ENCODE measurements at places on chromosomes 12 and 14.

DNA sequence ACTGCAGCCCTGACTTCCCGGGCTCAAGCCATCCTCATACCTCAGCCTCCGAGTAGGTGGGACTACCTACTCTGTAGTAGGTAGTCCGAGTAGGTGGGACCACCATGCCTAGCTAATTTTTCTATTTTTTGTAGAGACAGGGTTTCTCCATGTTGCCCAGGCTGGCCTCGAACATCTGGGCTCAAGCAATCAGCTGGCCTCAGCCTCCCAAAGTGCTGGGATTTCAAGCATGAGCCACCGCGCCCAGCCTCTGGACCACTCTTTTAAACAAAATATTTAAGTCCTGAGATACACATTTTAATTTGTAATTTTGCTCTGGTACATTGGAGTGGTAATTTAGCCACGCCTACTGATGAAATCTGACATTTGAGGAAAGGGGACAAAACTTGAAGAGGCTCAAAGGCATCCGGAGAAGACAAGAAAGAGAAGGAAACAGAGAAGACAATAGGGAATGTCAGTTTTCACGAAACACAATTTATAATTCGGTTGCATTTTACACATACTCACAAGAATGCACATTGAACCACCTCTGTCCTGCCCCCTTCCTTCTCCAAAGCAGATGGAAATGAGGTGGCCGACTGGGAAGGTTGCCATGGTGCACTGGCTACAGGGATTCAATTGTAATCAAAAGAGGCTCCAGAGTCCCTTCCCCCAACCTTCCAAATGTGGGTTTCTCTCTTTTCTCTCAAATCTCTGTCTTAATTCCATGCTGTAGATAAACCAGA, 9.7 kb upstream of the TUBA1A start:
- DNase-seq = no peak

GRCh38 chr12:109393437-109394345, 46.0 kb downstream of the MYO1H start:
- peak; percentile 60 for DNase-seq

DNA sequence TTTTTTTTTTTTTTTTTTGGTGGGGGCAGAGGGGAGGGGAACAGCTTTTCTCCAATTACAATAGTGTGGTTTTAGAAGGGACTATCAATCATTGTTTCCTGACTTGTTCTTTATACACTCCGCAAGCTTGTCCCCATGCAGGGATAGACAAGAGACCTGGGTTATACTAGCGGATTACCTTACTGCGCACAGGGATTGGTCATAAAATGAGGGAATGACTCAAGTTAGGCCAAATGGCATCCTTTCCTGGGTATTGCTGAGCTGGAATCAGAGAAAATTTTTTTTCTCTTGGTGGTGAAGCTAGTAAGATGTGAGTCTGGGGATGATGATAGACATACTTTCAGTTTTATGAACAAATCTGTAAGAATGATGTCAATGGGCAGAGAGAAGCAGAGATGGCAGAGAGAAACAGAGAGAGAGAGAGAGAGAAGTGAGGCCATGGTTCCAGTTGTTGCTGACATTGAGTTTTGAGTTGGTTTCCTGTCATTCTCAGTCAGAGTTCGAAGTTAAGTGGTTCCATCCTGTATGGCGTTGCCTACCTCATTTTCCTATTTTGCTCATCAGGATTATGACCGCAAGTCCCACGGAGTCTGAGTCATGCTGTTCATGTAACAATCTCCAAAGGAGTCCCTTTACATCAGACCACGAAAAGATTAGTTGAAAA, 59.1 kb upstream of the OTOGL start:
- DNase-seq = no peak

DNA sequence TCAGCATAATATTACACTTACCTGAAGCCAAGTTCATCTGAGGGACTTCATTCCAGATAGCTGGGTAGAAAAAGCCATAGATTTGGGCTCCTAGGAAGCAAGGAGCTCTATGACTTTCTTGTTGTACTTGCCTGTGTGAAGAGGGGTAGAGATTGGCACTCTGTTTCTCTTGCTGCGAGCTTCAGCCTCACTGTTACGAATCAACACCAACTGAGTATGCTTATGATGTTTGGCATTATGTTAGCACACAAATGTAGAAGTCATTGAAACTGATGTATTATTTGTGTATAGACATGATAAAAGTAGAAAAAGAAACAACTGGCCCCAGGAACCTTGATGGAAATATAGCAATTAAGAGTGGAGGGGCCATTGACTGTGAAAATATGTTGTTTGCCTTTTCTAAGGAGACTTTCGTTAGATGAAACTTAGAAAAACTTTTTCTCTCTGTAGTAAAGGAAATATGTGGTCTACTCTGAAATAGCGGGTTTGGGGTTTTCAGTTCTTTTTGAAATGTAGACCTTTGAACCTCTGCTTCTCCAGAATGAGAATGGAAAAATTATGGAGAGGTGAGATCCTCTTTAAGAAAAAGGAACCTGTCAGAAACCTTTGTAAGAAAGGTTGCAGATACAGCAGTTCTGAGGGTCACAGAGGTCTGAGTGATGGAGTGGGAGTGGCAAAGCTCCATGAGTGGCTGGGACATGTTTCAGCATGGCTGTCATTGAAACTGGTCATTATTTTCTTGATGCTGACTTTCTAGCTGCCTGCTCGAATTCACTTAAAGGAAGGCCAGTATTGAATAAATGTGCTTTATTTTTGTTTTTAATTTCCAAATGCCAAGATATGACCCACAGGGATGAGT, 159.9 kb downstream of the GCH1 start:
- DNase-seq = no peak

GRCh38 chr14:99123208-99123870, 148.7 kb downstream of the BCL11B start:
- no peak for DNase-seq

- DNase-seq = peak; percentile 36
These were observed 415.4 kb upstream of the CCDC196 start for GRCh38 chr14:66070542-66071319.

DNA sequence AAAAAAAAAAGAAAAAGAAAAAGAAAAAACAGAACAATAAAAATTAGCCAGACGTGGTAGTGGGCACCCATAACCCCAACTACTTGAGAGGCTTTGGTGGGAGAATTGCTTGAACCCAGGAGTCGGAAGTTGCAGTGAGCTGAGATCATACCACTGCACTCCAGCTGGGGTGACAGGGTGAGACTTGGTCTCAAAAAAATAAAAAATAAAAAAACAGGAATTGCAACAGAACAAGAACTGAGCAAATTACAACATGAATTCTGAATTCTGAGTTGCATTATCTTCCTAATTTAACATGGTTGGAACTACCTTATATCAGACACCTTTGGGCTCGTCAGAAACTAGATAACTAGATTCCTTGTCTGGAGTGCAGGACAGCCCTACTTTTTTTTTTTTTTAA, 53.3 kb upstream of the NR2C1 start:
- DNase-seq = no peak

DNA sequence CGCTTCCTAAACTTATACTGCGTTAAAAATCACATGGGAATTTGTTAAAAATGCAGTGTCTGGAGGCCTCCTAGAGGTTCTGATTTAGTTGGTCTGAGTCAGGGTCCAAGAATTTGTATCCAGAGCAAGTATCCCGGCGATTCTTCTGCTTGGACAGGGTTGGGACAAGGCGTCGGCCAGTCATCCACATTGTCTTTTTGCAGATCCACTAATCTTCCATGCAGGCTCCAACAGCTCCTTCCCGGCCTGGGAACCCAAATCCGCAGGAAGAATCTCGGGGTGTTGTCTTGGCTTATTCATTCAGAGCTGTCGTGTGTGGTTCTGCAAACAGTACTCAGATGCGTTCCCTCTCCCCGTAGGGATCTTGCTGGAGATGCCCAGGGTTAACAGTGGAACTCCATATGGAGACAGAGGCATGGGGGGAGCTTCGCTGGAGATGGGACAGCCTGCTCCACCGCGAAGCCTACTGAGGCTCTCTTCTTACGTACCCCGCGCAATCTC, 25.3 kb downstream of the GPRC5D start:
- DNase-seq = no peak

GRCh38 chr12:49945394-49946080, 5.0 kb upstream of the AQP2 start:
- peak; percentile 60 for DNase-seq

GRCh38 chr14:100159094-100159864, at the start of gene DEGS2:
DEGS2 (minus strand) TSS chr14:100159645; CDS start chr14:100159587, 58 bp downstream.
- no peak for DNase-seq

GRCh38 chr12:52461693-52462092, 9.7 kb upstream of the KRT6B start:
- DNase-seq = no peak

DNA sequence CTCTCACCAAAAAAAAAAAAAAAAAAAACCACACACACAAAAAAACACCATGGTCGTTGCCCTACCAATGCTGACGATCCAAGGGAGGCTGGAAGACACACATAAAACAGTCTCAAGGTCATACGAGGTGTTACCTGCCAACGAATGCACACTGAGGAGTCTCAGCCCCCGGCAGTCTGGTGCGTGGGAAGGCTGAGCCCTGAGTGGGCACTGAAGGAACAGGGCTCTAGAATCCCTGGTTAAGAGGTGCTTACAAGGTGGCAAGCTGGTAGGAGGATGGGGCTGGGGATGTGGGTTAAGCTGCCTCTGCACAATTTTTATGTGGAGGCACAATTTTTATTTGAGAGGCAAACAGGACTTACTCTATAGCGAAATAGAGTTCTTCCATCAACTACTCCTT, 7.9 kb downstream of the LTBP2 start:
- no peak for DNase-seq

- no peak for DNase-seq
These were observed 1086.5 kb downstream of the SLC6A15 start for GRCh38 chr12:83826112-83826511.

DNA sequence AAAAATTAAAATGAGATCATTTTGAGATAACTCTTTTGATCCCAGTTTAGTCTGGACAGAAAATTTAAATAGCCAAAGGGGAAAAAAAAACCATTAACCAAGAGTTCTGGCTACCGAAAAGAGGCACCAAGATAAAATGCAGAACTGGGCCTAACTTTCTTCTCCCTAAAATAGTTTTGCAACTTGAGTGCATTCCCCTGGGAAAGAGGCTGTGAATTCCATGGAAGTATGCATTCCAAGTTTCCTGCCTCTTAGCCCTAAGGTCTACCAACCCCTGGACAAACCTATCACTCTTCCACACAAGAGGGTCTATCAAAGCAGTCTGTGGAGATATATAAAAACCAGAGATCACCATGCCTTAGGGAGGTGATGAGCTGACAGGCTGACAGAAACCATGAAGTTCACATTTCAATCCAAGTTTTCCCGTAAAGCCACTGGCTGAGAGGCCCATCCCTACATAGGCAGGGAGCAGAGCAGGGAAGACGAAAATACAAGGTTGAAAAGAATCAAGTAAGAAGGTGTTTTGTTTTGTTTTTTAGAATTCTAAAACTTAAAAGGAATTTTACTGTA, 33.8 kb downstream of the DCP1B start:
- no peak for DNase-seq

GRCh38 chr12:10331642-10332239, 24.1 kb downstream of the KLRD1 start:
- DNase-seq = peak; percentile 38

DNA sequence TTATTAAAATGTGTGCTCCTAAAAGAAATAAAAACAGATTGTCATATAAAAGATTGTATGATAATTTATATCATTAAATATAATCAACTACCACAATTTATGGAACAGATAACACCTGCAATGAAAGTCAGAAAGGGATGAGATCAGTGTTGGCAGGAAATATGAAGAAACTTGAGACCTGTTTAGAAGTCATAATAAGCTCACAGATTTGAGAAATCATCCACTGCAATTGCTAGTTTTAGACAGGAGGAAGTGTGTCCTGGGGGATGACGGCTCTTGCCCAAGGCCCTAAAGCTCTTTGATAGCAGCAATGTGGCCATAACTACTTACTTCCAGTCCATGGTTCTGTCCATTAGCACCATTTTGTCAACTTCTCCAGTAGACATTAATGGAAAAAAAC, 122.8 kb upstream of the SOX5 start:
- no peak for DNase-seq

GRCh38 chr14:86613126-86613525, 1083.2 kb downstream of the FLRT2 start:
- DNase-seq = no peak

DNA sequence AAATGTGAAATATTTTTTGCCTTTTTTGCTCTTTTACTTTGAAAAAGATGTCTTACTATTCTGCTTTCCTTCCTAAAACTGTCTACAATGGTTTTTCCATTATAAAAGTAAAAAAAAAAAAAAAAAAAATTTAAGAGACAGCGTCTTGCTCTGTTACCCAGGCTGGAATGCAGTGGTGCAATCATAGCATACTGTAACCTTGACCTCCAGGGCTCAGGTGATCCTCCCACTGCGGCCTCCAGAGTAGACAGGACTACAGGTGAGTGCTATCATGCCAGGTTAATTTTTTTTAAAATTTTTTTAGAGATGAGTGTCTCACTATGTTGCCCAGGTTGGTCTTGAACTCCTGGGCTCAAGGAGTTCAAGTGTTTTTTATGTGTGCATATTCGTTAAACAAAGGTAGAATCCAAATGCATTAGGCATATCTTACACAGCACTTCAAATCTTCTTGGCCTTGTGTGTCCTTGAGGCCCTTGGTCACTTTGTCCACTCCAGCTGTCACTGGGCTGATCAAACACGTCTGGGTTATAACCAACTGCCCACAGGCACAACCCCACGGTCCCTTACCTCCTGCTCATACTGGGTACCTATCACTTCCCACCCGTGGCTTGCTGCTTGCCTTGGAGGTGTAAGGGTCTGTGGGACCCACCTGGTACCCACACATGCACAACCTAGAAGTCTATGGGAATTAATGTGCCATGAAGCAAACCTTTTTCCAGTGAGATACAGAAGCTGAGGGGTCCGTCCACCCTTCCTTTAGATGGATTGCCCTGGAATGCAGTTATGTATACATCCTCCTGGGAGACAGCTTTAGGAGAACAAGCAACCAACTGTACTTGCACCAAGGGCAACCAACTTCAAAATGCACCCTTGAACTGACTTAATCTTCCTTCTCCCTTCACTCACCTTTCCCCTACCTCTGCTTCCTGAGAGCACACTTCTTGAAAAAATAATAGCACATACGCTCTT, 12.8 kb downstream of the RAD52 start:
- no peak for DNase-seq

DNA sequence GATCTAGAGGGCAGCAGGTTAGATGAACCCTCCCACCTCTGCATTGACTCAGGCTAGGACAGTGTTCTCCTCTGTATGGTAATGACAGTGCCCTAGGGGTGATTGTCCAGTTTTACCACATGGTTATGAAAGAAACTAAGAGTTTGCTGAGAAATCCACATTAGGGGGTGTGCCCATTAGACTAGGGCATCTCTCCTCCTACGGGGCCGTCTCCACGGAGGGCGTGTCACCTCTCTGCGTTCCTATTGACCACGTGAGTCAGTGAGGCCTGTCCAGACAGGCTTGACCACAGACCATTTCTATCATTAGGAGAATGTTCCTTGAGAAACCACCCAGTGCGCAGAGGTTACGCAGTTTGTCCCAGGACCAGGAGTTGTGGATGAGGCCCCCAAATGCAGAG, 8.3 kb downstream of the MVK start:
- DNase-seq = no peak

GRCh38 chr14:95463171-95463901, 53.1 kb downstream of the SYNE3 start:
- DNase-seq = peak; percentile 22

DNA sequence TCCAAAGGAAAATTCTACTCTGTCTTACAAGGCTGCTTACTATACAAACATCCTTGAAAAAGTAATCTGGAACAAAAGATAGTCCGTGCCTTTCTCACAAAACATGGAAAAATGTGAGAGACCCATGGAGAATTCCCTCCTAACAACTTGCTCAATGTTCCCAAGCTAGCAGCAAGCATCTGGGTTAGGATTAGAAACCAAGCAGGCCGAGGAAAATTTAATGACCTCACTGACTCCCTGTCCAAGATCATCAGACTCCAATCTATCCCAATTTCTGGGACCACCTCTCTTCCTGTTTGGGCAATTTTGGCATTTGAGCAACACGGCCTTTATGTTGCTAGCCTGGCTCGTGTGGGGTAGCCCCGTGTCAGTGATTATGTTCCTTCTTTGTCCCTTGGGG, 18.1 kb upstream of the GSG1 start:
- no peak for DNase-seq

All from hematopoietic multipotent progenitor cell treated with erythropoietin and hydrocortisone succinate and interleukin-3 and kit ligand, for 15 days (in vitro differentiated cells).